Fibroblast of mammary gland (primary cell): ENCODE measurements at places on chromosomes 5 and 9.

DNA sequence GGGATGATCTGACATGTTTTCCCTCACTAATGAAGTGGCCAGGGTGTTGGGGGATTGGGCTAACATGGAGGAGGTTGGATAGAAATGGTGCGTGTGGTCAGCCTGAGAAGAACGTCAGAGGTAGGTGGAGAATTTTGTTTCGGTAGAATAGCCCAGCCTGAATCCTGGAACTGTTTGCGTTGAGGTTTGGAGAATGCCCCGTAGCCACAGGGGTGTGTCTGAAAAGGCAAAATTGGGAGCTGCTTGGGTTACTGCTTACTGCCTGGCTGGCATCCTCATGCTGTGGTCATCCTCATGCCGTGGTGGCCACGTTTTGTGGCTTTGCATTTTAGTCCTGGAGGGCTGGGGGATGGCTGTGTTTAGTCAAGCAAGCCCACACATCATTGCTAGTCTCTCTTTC, 236.9 kb downstream of the GOLPH3 start:
- no peak for DNase-seq

DNA sequence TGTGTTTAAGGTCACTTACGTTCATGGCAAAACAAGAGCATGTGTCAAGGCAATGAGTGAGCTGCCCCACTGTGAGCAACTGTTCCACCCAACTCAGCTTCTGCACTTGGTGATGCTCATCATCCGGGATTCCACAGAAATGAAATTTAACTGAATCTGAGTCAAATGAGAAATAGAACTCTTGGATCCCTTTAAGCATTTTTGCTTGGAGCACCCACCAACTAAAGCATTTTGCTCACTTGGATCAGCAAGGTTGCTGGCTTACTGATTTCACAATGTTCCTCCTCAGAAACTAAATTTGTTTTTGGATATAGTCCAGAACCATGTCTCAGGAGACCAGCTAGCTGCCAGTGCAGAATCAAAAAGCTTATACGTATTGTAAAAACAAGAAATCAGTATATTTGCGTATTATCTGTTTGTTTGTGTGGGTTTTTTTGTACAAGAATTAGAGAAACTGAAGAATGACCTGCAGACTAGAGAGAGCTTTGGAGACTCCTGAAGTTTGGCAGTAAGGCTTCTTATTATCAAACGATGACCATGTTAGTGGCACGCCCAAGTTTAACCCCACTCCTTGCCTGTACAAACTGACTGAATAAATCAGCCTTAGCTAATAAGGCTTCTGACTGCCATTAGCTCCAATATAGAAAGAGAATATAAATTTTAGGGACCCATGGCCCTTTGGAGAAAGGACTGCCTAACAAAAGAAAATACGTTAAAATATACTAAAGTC, 153.8 kb upstream of the FST start:
- peak; percentile 90 for DNase-seq

DNA sequence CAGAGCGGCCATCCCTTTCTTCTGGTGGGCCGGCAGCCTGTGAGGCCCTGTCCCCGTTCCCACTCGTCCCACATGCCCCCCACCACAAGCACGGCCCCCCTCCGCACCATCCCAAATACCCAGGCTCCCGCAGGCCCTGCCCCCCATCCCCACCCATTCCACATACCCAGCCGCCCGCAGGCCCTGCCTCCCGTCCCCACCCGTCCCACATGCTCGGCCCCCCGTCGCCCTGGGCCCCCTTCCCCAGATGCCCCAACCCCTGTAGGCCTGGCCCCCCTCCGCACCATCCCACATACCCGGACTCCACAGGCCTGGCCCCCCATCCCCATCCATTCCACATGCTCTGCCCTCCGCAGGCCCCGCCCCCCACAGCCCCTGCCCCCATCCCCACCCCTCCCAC, 11.5 kb downstream of the SLC6A19 start:
- no peak for DNase-seq

DNA sequence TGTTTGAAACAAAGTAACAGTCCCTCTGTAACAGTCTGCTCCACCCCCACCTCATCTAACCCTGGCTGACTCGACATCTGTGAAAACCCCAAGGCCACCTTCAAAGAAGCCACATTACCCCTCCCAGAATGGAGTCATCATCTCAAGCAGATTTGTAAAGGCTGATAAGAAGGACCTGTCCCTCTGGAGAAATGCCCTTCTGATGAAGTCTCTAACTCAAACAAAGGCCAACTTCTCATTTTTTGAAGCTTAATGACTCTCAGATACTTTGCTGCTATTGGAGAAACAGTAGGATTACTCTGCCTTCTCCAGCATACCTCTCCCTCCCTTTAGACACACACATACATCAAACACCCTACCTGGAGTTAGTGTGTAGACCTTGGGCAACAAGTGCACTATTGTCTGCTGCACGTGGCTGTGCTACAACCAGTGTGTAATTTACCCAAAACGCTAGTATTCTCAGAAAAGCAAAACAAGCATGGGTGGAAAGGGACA, 5.3 kb upstream of the SUSD1 start:
- DNase-seq = no peak

DNA sequence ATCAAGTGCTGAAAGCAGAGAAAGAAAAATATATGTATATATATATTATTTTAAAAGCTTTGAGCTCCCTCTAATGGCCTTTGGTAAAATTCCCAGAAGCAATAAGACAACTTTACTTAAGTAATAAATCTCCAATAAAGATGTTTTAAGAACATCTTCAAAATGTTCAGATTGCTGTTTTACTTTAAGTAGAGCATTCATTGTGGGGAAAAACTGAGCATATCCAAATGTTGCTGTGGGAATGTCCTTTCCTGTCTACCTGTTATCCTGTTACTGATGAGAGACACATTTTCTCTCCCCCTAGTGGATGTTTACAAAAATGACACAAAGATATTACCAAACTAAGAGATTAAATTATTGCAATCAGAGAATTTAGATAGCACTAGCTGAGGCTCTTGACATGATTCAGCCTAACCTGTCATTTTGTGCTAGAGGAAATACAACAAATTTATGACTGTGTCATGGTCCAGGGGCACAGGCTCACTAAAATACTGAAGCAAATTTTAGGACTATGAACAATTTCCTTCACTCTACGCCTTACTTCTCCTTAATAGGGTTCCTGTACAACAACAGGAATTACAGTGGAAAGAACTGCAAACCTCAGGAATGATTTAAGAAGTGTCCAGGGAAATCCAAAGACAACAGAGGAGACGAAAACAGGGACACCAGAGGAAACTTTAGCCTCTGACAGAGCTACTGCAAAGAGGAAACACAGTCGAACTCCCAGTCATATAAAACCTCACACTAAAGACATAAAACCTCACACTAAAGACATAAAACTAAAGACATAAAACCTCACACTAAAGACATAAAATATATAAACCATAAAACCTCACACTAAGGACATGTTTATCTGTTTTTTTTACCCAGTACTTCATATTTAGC, 24.3 kb upstream of the PRRC1 start:
- peak; percentile 56 for DNase-seq

DNA sequence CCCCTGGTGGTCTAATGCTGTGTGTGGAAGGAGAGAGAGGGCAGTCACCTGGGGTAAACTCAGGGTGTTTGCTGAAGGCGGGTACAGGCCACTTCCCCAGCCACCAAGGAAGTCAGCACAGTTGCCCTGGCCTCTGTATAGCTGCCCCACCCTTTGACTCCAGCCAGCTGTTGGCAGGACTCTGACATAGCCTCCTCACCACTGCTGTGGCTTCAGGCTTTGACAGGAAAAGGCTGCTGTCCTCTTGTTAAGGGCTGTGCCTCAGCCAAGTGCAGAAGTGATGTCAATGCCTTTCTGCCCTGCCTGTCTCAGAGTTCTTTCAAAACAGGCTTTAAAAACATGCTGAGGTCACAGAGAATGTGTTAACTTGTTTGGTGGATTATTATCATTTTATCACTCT, 487.2 kb upstream of the KLF4 start:
- DNase-seq = no peak

GRCh38 chr5:143001764-143002351, 231.7 kb downstream of the ARHGAP26 start:
- DNase-seq = peak; percentile 59

DNA sequence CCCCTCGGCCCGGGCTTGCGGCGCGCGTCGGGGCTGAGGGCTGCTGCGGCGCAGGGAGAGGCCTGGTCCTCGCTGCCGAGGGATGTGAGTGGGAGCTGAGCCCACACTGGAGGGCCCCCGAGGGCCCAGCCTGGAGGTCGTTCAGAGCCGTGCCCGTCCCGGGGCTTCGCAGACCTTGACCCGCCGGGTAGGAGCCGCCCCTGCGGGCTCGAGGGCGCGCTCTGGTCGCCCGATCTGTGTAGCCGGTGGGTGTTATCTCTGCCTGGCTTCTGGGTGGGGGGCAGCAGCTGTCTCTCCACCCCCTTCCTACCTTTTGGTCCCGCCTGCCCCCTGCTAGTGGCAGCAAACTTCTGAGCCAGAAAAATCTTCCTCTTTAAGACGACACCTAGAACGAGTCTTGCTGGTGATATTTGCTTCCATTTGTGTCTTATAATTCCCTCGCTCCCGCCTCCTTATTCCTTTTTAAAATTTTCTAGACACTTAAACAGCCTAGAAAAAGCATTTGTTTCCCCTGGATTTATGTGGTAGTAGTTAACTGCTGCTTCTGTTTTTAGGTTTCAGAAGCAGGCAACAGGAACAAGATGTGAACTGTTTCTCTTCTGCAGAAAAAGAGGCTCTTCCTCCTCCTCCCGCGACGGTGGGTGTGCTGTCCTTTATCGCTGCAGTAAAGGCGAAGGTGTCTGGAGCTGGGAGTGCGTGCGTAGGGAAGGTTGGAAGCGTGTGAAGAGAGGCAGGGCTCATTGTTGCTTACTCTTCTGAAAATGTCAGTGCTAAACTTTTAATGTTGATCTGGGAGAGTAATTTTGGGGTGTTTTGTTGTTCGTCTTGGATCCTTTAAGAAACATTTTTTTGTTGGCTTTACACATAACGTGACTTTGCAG, 554 bp downstream of the JAK2 start:
- peak; percentile 60 for DNase-seq

DNA sequence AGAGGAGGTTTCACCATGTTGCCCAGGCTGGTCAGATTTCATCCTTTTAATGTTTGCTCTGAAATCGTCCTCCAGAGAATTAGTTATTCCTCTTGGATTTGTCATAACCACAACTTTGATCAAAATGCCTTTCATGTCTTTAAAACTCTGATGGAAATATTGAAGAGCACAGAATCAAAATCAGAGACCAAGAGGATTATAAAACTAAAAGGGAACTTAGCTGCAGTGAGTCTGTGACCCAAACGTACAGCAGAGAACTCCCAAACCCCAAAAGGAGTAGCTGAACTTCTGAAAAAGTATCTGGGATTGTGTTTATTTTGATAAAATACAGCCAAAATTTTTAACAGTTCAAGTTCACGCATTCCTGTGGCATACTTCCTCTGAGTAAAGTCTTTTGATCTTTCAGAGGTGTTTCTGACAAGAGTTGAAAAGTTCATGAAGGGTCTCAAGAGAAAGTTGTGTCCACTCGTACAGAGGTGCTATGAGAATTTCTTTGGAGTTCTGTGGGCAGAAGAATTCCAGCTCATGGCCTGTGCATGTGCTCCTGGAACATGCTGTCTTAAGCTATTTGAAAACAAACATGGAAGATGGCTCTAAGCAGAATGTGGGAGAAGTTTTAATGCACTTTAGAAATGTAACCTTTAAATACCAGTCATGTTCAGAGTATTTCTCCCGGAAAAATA, 124.0 kb downstream of the ESM1 start:
- peak; percentile 68 for DNase-seq

DNA sequence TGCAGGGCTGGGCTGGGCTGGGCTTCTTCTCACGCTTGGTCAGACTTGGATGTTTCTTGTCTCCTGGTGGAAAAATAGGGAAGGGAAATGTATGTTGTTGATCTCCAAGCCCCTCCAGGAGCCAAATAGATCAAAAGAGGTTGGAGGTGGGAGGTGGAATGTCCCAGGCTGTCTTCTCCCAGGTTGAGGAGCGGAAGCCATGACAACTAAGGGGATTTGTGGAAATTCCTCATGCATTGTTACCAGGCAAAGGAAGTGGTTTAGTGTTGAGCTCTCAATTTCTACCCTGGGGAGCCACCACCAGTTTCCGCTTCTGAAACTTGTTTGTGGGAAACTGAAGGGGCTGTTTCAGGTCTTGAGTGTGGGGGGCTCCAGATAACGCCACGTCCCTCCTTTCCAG, 79.0 kb downstream of the SPRY4 start:
- DNase-seq = no peak
